ENCODE measurements at places on chromosomes 11 and 22. TPM values are rescaled to one million over a fixed set of nuclear protein-coding genes. Genes with fewer than 3 reads are reported as not detected.

Gene SLC2A11
- 7.1 TPM for total RNA-seq

Gene MEI1
- 36.3 TPM for total RNA-seq

Gene OR5M11
- not detected for total RNA-seq

Gene ZNF280A
- total RNA-seq: not detected

Gene NAP1L4
- total RNA-seq: 280 TPM

Gene SCUBE1
- 0.07 TPM for total RNA-seq

Gene SLC22A9
- not detected for total RNA-seq

Gene GLYAT
- total RNA-seq: not detected

- no peak for DNase-seq
- no peaks in the 10 kb centered on the region for H3K36me3 ChIP-seq
- no peak overlapping the region for H3K27ac ChIP-seq
- no peaks in the 10 kb centered on the region for H3K27me3 ChIP-seq
These were observed 108.2 kb downstream of the PAX6 start for GRCh38 chr11:31702966-31703365.

GRCh38 chr11:121535129-121535796, 82.5 kb upstream of the SORL1-AS1 start:
- peaks cover 32% of the 10 kb centered on the region for H3K36me3 ChIP-seq
- no peaks in the 10 kb centered on the region for H3K27me3 ChIP-seq
- no peak overlapping the region for H3K27ac ChIP-seq
- no peak for DNase-seq
- H3K4me1 ChIP-seq: peaks cover 4% of the 10 kb centered on the region

GRCh38 chr22:23521441-23522113, 58.5 kb downstream of the IGLL1 start:
- H3K36me3 ChIP-seq: no peaks in the 10 kb centered on the region
- DNase-seq: peak; percentile 82
- H3K4me1 ChIP-seq: peaks cover 4% of the 10 kb centered on the region
- no peaks in the 10 kb centered on the region for H3K27me3 ChIP-seq
- peak overlapping the region; percentile 59 for H3K27ac ChIP-seq

GRCh38 chr11:8372641-8373381, 109.1 kb upstream of the LMO1 start:
- H3K4me3 ChIP-seq: no peak overlapping the region
- H3K4me1 ChIP-seq: no peaks in the 10 kb centered on the region
- no peaks in the 10 kb centered on the region for H3K27me3 ChIP-seq
- H3K27ac ChIP-seq: no peak overlapping the region
- H3K36me3 ChIP-seq: no peaks in the 10 kb centered on the region
- no peak for DNase-seq

- no peaks in the 10 kb centered on the region for H3K36me3 ChIP-seq
- H3K4me3 ChIP-seq: no peak overlapping the region
- no peaks in the 10 kb centered on the region for H3K4me1 ChIP-seq
- no peak overlapping the region for H3K27ac ChIP-seq
These were observed 63.1 kb downstream of the ARHGEF12 start for GRCh38 chr11:120399307-120399706.

DNA sequence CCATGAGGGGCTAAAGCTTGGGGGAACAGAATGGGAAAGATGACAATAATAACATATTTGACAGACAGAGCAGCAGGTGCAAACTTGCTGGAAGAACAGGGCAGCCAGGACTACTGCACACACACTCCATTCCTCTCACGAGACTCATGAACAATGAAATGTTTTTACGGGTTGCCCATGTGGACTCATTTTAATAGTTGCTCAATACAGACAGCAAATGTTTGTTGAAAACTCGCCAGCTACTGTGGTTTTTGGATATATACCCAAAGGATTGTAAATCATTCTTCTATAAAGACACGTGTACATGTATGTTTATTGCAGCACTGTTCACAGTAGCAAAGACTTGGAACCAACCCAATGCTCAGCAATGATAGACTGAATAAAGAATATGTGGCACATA, 10.3 kb downstream of the SYT13 start:
- H3K4me3 ChIP-seq: no peak overlapping the region
- no peaks in the 10 kb centered on the region for H3K27me3 ChIP-seq
- no peak for DNase-seq
- H3K27ac ChIP-seq: no peak overlapping the region

GRCh38 chr11:8686325-8686724, 3.7 kb downstream of the RPL27A start:
- H3K4me1 ChIP-seq: peaks cover 42% of the 10 kb centered on the region
- no peak overlapping the region for H3K4me3 ChIP-seq
- no peak for DNase-seq
- no peaks in the 10 kb centered on the region for H3K27me3 ChIP-seq

- no peaks in the 10 kb centered on the region for H3K27me3 ChIP-seq
- H3K36me3 ChIP-seq: no peaks in the 10 kb centered on the region
- H3K27ac ChIP-seq: no peak overlapping the region
These were observed 28.4 kb downstream of the WEE1 start for GRCh38 chr11:9601876-9602199.

DNA sequence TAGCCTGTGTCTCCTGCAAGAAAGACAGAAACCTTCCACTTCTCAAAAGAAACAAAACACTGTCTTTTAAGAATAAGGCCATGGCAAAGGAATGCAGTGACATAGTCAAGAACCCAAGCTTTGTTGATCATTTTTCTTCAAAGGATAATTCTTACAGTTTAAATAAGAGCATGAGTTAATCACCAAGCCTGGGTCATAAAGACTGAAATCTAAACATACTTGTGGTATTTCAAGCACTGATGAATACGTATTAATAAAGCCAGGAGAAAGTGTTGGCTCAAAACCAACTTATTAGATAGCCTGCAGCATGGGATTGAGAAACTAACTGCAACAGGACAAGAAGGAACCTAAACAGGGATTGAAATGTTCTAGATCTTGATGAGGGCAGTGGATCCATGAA, 143.3 kb upstream of the MTNR1B start:
- no peak overlapping the region for H3K4me3 ChIP-seq
- DNase-seq: no peak
- H3K36me3 ChIP-seq: no peaks in the 10 kb centered on the region
- no peaks in the 10 kb centered on the region for H3K4me1 ChIP-seq
- no peaks in the 10 kb centered on the region for H3K27me3 ChIP-seq

GRCh38 chr22:25068707-25069106, 116.2 kb downstream of the KIAA1671 start:
- DNase-seq: no peak
- peaks cover 75% of the 10 kb centered on the region for H3K4me1 ChIP-seq
- H3K27ac ChIP-seq: peak overlapping the region; percentile 38
- H3K4me3 ChIP-seq: peak overlapping the region; percentile 62
- H3K36me3 ChIP-seq: no peaks in the 10 kb centered on the region

GRCh38 chr11:1852877-1853276, at the start of gene LSP1:
Gene LSP1 (plus strand): TSS chr11:1853084. CDS start chr11:1853145, 61 bp downstream.
- no peaks in the 10 kb centered on the region for H3K27me3 ChIP-seq
- peaks cover 81% of the 10 kb centered on the region for H3K4me1 ChIP-seq
- no peaks in the 10 kb centered on the region for H3K36me3 ChIP-seq
- H3K27ac ChIP-seq: peak within 1 kb of the TSS; percentile 74
- peak within 1 kb of the TSS; percentile 63 for H3K4me3 ChIP-seq
- peak; percentile 91 for DNase-seq

GRCh38 chr11:19536131-19536530, 176.5 kb upstream of the NAV2 start:
- DNase-seq: no peak
- no peaks in the 10 kb centered on the region for H3K4me1 ChIP-seq
- no peak overlapping the region for H3K4me3 ChIP-seq
- H3K27ac ChIP-seq: no peak overlapping the region
- no peaks in the 10 kb centered on the region for H3K36me3 ChIP-seq

DNA sequence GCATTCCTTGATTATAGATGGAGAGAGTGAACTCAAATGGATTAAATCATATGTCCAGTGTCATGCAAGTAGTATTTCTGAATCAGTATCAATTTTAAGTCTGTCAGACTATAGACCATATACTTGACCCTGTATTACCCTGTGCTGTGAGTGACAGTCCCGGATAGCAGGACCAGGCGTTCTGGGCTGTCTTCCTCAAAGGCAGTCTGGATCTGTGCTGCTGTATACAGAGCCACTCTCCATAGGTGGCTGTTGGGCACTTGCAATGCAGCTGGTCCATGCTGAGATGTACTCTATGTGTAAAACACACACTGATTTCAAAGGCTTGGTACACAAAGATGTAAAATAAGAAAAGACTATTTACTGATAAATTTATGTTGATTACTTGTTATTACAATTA, 294.3 kb downstream of the OPCML start:
- DNase-seq: no peak
- no peaks in the 10 kb centered on the region for H3K27me3 ChIP-seq
- H3K27ac ChIP-seq: no peak overlapping the region
- no peaks in the 10 kb centered on the region for H3K36me3 ChIP-seq
- H3K4me1 ChIP-seq: no peaks in the 10 kb centered on the region

DNA sequence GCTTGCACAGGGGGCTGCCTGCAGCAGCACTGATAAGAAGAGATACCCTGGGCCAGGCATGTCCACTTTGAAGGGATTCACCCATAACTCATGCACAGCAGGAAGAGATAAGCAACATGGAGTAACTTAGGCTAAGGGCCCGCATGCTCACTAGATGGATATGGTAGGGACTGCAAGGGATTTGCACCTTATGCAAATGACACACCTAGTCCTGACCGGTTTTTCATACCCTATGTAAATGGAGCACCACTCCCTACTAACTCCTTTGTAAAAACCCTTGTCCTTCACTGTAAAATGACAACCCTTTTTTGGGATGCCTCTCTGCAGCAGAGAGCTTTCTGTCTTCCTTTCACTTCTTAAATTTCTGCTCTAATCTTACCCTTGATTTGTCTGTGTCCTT, 658.9 kb upstream of the CCDC179 start:
- no peak for DNase-seq
- H3K4me3 ChIP-seq: no peak overlapping the region
- H3K36me3 ChIP-seq: no peaks in the 10 kb centered on the region
- H3K27ac ChIP-seq: no peak overlapping the region

GRCh38 chr22:49966774-49967705, 6.5 kb downstream of the PIM3 start:
- H3K4me1 ChIP-seq: peaks cover 43% of the 10 kb centered on the region
- H3K36me3 ChIP-seq: peaks cover 13% of the 10 kb centered on the region
- no peak overlapping the region for H3K27ac ChIP-seq
- no peak overlapping the region for H3K4me3 ChIP-seq

- H3K27me3 ChIP-seq: no peaks in the 10 kb centered on the region
- no peak for DNase-seq
- peak overlapping the region; percentile 21 for H3K27ac ChIP-seq
- no peaks in the 10 kb centered on the region for H3K36me3 ChIP-seq
- H3K4me3 ChIP-seq: no peak overlapping the region
These were observed 96.1 kb downstream of the FDX1 start for GRCh38 chr11:110525883-110526282.

- no peaks in the 10 kb centered on the region for H3K36me3 ChIP-seq
- no peak overlapping the region for H3K4me3 ChIP-seq
- no peak overlapping the region for H3K27ac ChIP-seq
These were observed 4.8 kb downstream of the BEST1 start for GRCh38 chr11:61954851-61955421.

GRCh38 chr11:79212741-79213190, 228.1 kb downstream of the TENM4 start:
- H3K4me1 ChIP-seq: no peaks in the 10 kb centered on the region
- no peak overlapping the region for H3K27ac ChIP-seq
- H3K4me3 ChIP-seq: no peak overlapping the region
- DNase-seq: no peak

GRCh38 chr11:131642756-131643531, 272.5 kb downstream of the NTM start:
- no peaks in the 10 kb centered on the region for H3K27me3 ChIP-seq
- H3K4me1 ChIP-seq: no peaks in the 10 kb centered on the region

- no peak overlapping the region for H3K27ac ChIP-seq
- no peak for DNase-seq
- H3K4me3 ChIP-seq: no peak overlapping the region
These were observed 11.6 kb downstream of the SCGB1A1 start for GRCh38 chr11:62430425-62430824.

GRCh38 chr11:62958547-62959421, 26.0 kb downstream of the SLC22A6 start:
- H3K27me3 ChIP-seq: no peaks in the 10 kb centered on the region
- DNase-seq: no peak
- H3K36me3 ChIP-seq: no peaks in the 10 kb centered on the region
- H3K4me3 ChIP-seq: no peak overlapping the region
- no peaks in the 10 kb centered on the region for H3K4me1 ChIP-seq

DNA sequence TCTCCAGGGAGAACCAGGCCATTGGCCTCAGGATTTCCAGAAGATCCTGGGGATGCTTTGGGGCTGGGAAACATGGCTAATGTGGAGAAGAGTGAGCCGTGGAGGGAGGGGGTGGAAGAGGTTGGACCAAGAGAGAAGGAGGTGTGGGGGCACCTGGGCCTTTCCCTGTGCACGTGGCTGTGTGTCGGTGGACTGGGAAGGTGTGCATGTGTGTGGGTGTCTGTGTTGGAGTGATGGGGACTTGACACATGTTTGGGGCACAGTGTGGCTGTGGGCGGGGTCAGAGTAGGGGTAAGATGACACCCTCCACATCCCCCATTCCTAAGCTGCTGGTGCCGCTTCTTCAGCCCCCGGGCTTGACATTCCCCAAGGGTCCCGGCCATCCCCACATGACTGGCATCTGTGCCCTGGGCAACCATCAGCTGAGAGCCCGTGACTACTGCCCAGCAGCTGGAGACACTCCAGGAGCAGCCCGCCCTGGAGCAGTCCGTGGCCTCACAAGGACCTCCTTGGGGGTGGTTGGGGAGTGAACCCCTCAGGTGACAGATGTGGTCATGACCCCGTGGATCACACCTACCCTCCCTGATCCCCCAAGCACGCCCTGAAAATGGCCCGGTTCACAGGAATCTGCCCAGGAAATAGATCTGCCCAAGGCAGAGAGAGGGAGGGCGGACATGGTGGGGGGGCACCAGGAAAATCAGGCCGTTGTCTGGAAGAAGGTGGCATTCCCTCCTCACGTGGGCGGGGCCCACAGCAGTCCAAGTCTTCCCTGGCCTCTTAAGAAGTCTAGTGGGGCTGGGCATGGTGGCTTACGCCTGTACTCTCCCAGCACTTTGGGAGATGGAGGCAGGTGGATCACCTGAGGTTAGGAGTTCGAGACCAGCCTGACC, 34.8 kb upstream of the SOX10 start:
- H3K4me3 ChIP-seq: no peak overlapping the region
- no peak overlapping the region for H3K27ac ChIP-seq
- no peaks in the 10 kb centered on the region for H3K36me3 ChIP-seq

- H3K4me1 ChIP-seq: no peaks in the 10 kb centered on the region
- H3K27me3 ChIP-seq: no peaks in the 10 kb centered on the region
- H3K36me3 ChIP-seq: no peaks in the 10 kb centered on the region
- DNase-seq: no peak
These were observed 2.7 kb downstream of the HBG1 start for GRCh38 chr11:5246772-5247471.

- peak; percentile 81 for DNase-seq
- H3K27me3 ChIP-seq: no peaks in the 10 kb centered on the region
- H3K27ac ChIP-seq: peak within 1 kb of the TSS; percentile 92
- peaks cover 32% of the 10 kb centered on the region for H3K4me1 ChIP-seq
These were observed at the start of gene RNF214 for GRCh38 chr11:117232092-117232878. Gene RNF214 (plus strand): TSS chr11:117232671. CDS start chr11:117234273, 1,602 bp downstream.

GRCh38 chr22:46673662-46674236, 53.6 kb downstream of the GRAMD4 start:
- H3K27ac ChIP-seq: peak overlapping the region; percentile 32
- DNase-seq: no peak
- no peaks in the 10 kb centered on the region for H3K36me3 ChIP-seq
- peak overlapping the region; percentile 56 for H3K4me3 ChIP-seq
- H3K27me3 ChIP-seq: no peaks in the 10 kb centered on the region
- H3K4me1 ChIP-seq: peaks cover 25% of the 10 kb centered on the region

GRCh38 chr11:123302751-123303195, 107.7 kb upstream of the CLMP start:
- no peaks in the 10 kb centered on the region for H3K36me3 ChIP-seq
- H3K4me3 ChIP-seq: no peak overlapping the region
- peaks cover 24% of the 10 kb centered on the region for H3K4me1 ChIP-seq
- no peak overlapping the region for H3K27ac ChIP-seq
- no peaks in the 10 kb centered on the region for H3K27me3 ChIP-seq
- DNase-seq: no peak
